ENCODE measurements at places on chromosomes 5 and 9.

GRCh38 chr9:38708759-38709158 lies 11.2 kb downstream of the FAM240B start:
- DNase-seq, result no peak

DNA sequence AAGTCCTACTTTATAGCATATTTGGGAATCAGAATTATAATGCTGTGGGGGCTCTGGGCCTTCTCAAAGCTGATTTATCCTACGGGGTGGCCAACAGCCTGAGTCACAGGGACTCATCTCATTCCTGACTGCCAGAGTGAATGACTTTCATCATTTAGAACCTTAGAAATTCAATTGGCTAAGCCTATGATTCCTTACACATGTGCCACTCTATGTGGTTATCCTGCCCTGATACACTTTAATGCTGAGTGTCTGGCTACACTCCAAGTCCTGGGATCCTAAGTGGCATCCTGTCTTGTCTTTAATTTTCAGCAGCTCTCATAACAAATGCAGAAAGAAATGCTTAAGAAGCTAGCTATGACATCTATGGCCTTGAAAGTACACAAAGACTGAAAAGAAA lies 75.2 kb upstream of the FREM1 start:
- DNase-seq, result no peak

- DNase-seq, result no peak
Measured at GRCh38 chr5:138389332-138389731, 36.8 kb downstream of the KDM3B start.

- DNase-seq, result no peak
Measured at GRCh38 chr5:73280386-73280785, 107.4 kb downstream of the TMEM174 start.

DNA sequence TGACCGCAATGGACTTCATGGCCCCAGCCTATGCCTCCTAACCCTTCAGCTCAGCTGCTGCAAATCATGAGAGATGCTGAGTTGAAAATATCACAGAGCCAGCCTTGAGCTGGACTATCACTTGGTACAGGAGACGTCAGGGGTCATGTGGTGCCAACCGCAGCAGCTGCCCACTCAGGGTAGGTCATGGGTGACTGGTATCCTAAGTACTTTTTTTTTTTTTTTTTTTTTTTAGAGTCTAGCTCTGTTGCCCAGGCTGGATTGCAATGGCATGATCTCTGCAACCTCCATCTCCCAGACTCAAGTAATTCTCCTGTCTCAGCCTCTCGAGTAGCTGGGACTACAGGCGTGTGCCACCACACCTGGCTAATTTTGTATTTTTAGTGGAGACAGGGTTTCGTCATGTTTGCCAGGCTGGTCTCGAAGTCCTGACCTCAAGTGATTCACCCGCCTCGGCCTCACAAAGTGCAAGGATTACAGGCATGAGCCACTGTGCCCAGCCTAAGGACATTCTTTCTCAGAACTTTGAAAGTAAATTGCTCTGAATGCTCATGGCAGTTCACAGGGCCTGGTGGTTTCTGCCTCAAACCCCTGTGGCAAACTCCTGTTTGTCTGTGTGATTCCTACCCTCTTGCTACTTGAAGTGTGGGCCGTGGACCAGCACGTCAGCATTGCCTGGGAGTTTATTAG lies 21.3 kb downstream of the WWC1 start:
- DNase-seq, result no peak

GRCh38 chr9:112761912-112762655 lies 11.5 kb downstream of the SNX30 start:
- no peak for DNase-seq

DNA sequence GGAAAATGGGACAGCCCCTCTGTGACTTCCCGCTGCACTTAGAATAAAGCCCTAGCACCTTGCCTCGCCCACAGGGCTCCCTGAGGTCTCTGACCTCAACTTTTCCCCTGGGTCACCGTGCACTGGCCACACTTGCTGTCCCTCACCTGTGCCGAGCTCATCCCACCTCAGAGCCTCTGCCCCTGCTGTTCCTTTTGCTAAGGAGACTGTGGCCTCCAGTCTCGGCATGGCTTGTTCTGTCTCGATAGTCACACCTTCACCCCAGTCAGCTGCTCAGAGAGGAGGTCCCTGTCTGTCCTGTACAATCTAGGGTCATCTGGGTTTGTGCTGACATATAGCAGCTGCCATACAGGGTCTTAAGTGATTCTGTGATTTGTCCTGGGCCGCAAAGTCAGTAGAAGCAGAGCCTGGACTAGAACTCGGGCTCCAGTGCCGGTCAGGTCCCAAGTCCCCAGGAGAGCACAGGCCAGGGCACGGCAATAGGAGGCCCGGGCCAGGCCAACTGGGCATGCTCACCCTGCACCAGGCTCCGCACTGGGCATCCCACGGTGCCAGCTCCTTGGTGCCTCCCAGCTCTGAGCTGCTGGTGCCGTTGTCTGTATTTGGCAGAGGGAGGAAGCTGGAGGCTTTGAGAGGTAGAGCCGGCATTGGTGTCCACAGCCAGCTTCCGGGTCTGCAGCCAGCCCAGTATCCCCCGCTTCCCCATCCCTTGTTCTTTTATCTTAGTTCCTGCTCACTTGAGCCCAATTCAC lies 35.2 kb downstream of the NCS1 start:
- DNase-seq, result no peak

- no peak for DNase-seq
Measured at GRCh38 chr9:86408121-86408520, 53.9 kb upstream of the TUT7 start.

GRCh38 chr9:88820055-88820454 lies 171.2 kb upstream of the S1PR3 start:
- DNase-seq, result no peak

DNA sequence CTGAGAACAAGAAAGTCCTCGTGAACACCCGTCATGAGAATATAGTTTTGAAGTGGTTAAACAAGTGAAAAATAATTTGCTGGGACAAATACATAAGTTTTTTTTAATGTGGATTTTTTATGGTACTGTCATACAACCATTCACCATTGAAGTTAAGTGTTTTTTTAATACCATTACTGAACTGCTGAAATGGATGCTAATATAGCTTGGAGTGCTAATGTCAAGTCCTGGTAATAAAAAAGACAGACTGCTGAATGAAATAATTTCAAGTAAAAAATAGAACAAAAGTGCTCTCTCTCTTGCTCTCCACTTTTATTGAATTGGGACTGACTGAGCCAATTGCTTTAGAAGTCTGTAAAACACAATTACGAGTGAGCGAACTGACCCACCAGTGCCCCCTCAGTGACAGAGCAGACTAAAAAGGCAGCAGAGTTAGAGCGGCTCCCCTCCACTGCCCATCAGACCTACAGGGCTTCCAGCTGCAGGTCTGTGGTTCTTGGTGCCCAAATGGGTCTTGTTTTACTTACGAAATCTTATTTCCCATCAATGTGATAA lies 442.5 kb downstream of the BNC2 start:
- DNase-seq, result no peak

DNA sequence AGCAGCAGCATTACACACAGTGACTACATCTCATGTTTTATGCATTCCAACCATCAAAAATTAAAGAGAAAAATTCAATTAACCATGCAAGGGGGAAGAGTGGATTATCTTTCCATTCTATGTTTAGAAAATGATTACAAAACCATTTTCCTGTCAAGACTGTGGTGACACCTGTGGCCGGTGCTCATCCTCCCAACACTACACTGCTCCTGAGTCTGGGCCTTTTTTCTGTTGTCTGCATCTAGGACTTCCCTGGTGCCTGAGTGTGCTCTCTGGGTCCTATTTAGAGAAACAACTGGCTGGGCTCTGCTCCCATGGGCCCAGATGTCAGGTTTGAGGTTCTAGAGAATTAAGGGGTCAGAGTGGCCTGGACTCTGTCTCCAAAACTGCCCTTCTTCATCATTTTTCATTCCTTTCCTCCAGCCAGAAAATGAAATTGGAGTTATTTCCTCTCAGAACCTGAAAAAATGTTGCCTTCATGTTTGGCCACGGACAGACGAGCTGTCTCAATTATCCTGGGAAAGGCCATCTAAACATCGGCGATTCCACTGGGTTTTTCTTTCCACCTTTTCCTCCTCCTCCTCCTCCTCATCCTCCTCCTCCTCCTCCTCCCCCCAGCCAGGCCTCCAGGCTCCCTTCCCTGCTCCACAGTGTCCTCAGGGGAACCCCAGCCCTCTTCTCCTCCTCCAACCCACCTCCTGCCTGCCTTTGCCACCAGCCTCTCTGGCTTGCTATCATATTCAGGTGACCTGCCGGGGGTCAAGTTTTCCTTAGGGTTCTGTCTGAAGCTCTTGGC lies 11.4 kb upstream of the ARSI start:
- DNase-seq, result no peak

DNA sequence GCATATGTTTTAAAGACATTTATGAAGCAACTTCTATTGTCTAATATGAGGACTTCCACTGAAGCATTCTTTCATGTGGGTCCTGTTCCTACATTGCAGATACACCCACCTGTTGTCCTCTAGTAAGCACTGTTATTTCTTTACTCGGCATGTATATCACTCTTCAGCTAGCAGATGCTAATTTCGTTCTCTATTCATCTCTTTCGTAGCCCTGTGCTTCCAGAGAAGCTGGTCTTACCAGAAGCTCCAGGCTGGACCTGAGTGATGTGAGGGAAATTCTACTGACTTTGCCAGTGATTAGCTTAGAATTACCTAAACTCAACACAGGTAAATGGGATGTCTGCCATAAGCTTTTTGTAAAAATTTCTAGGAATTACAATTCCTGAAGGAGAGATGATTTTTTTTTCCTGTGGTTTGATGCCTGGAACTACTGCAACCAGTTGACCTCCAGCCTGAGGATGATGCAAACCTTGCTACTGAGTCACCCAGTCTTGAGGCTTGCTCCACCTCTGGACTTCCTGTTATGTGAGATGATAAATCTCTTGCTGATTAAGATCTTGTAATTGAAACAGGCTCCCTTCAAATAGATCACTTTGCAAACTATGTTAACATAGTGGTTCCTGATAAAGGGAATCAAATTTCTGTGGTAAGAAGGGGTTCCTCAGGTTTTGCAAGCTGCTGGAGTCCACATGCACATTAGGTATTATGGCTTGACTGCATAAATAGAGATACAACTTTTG lies 52.2 kb upstream of the SPINK5 start:
- no peak for DNase-seq

DNA sequence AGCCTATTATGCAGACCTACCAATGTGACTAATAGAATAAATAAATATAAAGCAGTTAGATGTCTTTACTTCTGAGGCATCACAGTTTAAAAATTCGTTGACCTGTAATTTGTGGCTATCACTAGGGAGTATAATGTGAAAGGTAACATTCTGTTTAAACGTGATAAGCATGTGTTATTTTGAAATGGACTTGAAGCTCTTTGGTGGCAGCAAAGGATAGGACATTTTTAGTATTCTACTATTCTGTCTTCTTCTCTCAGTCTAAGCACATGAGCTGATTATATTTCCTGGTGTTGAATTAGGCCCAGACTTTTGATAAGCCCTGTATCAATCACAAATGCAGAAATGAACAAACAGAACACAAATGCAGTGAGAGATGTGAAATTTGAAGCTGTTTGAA lies 974.0 kb upstream of the CDH10 start:
- no peak for DNase-seq

GRCh38 chr9:69421908-69422801 lies 97.1 kb downstream of the ENTREP1 start:
- peak; percentile 23 for DNase-seq

GRCh38 chr5:10320793-10321192 lies 13.1 kb upstream of the CMBL start:
- no peak for DNase-seq

- no peak for DNase-seq
Measured at GRCh38 chr9:108854641-108855528, 901 bp downstream of the ACTL7B start.

DNA sequence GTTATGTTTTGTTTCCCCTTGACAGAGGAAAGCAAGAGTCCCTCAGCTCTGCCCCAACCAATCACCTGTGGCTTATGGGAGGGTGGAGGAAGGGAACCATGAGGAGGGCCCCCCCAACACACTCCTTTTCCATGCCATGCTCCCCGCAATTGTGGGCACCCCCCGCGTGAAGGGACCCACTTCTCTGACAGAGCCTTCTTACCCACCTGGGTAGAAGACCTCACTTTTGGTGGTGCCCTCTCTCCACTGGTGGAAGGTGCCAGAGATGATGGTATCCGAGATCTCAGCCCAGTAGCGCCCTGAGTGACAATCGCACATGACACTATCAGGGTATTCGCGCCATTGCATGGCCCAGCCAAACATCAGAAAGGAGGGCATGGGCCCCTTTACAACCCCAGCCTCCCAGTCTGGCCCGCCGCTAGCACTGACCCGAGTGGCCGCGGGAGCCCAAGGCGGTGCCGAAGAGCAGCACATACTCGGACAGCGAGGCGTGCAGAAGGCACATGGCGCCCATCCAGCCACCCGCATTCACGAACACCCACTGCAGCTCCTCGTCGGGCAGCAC lies 714 bp downstream of the SIGMAR1 start:
- DNase-seq, result no peak

GRCh38 chr5:175683231-175683630 lies 25.4 kb downstream of the HRH2 start:
- DNase-seq, result no peak

DNA sequence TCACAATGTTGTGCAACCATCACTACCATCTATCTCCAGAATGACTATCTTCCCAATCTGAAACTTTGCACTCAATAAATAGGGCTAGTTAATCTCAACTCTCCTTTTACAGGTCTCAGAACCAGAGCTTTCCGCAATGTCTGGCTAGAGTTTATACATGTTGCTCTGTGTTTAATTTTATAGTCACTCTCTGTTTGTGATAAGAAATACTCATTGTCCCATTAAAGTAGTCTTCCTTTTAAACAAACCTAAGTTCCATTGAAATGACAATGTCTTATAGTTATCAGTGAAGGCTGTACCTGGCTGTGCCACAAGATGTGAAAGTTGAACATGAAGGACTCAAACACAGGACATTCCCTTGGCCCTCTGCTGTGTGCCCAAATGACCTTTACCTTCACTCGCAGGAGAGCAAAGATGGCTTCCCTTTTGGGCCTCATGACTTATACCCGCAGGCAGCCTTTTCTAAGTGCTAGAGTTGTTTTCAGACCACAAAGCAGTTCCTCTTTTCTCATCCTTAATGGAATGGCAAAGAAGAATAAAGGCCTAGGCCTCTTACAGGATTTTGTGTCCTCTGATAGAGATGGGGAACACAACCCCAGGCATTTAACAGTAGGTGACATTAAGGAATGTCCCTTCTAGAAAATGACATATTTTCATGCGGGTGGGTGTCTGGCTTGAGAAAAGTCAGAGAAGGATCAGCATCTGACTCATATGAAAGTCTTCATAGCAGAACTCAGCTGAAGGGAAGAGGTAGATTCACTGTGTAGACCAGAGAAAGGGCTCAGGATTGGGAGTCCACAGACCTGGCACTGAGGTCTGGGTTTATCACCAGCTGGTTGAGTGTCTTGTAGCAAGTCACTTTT lies 69.6 kb upstream of the ATP10B start:
- no peak for DNase-seq

- no peak for DNase-seq
Measured at GRCh38 chr5:41793141-41793770, 77.0 kb downstream of the OXCT1 start.

DNA sequence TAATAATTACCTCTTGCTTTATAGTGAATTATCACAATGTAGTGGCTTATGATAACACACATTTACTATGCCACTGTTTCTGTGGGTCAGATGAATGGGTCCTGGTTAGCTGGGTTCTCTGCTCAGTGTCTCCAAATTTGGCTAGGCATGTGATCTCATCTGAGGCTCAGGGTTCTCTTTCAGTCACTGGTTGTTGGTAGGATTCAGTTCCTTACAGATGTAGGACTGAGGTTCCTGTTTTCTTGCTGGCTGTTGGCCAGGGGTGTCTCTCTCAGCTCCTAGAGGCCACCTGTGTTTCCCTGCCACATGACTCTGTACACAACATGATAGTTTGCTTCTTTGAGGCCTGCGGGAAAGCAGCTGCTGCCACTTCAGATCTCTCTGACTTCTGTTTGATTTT lies 7.1 kb downstream of the NFX1 start:
- no peak for DNase-seq

- no peak for DNase-seq
Measured at GRCh38 chr9:131562032-131562959, 17.0 kb downstream of the PRRT1B start.
